Activated CD8-positive, alpha-beta memory T cell treated with anti-CD3 and anti-CD28 coated beads for 4 hours (primary cell): ENCODE measurements at places on chromosomes 3 and 15.

DNA sequence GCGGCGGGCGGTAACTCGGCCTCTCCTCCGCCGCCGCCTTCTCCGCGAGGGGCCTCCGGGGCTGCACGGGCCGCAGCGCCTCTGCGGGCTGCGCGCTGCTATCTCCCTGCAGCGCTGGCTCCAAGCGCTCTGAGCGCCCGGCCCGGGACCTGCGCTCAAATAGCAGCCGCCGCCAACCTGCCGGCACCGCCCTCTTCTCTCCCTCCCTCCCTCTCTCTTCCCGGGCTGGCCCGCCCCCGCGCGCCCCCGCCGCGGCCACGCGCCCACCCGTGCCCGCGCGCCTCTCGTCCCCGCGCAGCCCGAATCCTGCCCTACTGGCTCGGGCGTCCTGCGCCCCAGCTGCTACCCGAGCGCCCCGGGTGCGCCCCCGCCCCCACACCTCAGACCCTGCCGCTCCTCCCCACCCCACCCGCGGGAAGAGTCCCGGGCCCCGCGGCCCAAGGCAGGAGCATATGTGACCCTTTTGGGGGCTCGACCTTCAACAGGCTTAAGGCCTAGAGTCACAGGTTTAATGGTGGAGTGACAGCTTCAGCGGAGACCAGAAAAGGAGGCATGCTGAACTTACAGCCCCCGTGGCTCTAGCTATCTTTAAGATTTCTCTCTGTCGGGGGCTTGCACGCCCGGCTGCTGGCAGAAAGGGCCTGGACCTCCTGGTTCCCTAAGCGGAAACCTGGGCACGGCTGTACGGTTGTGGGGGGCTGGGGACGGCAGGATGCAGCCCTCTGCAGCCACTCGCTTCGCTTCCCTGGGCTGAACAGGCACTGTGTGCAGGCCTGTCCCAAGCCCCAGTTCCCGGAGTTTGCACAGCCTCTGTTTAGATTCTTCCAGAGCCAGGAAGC lies at the start of gene CACNA2D2:
TSS of gene CACNA2D2 (minus strand) at position 131 of the 839 bp plus-strand sequence. CDS start 211 bp downstream, outside the sequence.
- DNase-seq, result peak; percentile 36

DNA sequence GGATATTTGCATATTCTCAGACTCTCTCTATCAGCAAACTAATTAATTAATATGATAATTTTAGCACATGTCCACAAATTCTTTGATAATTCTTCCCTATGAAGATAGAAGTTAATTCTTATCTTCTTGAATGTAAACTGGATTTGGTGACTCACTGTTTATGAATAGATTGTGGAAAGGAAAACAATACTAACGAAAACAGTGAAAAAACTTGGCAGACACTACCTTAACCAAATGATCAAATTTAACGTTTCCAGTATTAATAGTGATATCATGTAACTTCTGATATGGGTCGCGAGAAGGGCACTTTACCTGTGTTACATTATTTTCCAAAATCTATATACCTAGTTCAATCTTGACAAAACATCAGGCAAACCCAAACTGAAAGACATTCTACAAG lies 401.0 kb downstream of the SI start:
- DNase-seq, result no peak

- DNase-seq, result no peak
Measured at GRCh38 chr3:171269542-171269941, 190.7 kb downstream of the TNIK start.

DNA sequence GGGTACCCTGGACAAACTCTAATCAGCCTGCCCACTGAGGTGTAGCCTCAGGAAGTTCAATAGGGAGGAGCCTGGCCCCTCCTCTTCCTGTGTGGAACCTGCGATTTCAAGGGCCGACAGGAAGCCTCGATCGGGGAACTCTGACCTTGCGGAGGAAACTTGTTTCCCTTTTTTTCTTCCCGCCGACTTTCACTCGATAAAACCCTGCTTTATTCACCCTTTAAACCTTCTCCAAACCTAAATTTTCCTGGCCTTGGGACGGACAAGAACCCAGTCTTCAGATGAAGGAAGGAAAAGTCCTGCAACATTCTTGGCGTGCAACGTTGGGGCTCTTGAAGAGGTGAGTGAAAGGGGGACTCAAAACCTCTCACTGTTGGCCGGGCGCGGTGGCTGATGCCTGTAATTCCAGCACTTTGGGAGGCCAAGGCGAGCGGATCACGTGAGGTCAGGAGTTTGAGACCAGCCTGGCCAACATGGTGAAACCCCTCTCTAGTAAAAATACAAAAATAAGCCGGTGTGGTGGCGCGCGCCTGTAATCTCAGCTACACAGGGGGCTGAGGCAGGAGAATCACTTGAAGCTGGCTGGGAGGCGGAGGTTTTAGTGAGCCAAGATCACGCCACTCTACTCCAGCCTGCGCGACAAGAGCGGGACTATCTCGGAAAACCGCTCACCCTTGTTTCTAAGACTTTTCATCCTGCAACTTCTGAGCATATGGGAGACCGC lies 208.2 kb downstream of the ZNF385D start:
- DNase-seq, result no peak

DNA sequence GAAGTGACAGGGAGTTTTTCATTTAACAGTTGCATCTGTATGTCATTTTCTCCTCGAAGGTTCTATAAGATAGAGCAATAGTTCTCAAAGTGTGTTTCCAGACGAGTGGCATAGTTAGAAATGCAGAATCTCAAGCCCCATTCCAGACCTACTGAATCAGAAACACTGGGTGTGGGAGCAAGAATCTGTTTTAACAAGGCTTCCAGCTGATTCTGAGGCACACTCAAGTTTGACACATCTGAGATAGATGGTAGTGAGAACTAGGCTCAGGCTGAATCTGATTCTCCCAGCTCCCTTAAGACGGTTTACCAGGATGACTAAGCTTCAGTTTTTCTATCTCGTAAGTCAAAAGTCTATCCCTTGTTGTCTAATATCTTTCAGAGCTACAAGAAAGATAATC lies 159.8 kb upstream of the NUDT16 start:
- DNase-seq, result no peak

- no peak for DNase-seq
Measured at GRCh38 chr3:47024932-47025331, 45.5 kb downstream of the NBEAL2 start.

DNA sequence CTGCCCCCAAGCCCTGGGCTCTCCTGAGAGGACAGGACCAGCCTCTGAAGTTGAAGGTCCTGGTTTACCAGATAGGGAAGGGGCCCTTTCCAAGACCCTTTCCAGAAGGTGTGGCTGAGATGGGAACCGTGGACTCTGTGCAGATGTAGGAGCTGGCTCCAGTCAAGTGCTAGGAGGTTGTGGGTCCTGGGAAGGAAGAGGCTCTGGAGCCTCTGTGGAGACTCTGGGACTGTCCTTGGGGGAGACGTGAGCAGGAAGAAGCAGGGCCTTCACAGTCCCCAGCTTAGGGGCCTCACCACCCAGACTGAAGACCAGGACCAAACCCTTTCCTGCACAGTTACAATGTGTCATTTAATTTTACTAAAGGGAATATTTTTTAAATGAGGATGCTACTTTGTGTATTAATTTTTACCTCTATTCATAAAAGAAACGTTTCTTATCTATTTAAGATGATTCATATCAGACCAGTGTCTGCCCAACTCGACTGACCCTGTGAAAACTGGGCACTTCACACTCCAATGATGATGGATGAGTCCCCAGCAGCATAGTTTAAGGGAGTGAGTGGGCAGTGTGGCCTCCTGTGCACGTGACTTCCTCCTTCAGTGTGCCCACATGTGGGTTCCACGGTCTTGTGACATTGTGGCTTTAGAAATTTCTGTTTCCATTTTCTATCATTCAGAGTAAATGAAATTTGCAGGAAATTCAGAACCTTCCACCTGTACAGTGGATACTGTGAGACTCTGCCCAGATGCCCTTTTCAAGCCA lies 10.9 kb downstream of the CCR5AS start:
- no peak for DNase-seq

DNA sequence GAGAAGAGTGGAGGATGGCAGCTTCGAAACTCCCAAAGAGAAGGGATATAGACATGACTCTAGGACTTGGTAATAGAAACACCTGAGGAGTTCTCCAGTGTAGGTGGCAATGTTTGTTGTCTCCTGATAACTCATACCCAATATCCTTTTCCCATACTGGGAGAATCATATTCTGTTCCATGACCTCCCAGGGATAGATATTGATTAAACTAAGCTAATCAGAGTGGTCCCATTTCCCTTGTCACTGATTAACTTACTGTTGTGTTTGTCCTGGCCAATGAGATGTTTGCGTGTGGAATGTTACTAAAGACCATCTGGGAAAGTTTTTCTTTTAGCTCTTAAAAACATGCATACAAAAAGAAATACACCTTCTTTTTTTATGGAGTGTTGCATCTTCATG lies 85.6 kb downstream of the RPL22L1 start:
- no peak for DNase-seq

DNA sequence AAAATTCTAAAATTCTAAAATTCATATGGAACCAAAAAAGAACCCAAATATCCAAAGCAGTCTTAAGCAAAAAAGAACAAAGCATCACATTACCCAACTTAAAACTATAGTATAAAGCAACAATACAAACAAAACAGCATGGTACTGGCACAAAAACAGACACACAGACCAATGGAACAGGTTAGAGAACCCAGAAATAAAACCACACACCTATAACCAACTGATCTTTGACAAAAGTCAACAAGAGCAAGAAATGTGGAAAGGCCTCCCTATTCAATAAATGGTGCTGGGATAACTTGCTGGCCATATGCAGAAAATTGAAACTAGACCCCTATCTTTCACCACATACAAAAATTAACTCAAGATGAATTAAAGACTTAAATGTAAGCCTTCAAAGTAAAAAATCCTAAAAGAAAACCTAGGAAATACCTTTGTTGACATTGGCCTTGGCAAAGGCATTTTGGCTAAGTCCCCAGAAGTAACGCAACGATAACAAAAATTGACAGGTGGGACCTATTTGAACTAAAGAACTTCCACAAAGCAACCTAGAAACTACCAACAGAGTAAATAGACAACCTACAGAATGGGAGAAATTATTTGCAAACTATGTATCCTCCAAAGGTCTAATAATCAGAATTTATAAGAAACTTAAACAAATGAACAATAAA lies 56.9 kb downstream of the TTBK2 start:
- no peak for DNase-seq

- no peak for DNase-seq
Measured at GRCh38 chr3:63652066-63652725, at the start of gene SNTN. SNTN (plus strand) TSS chr3:63652675; CDS start chr3:63652688, 13 bp downstream.

GRCh38 chr3:117439812-117440211 lies 730.2 kb downstream of the TUSC7 start:
- no peak for DNase-seq

GRCh38 chr3:121505256-121505655 lies 40.5 kb downstream of the POLQ start:
- no peak for DNase-seq

GRCh38 chr3:8595252-8595651 lies 49.3 kb downstream of the SSUH2 start:
- DNase-seq, result no peak

GRCh38 chr15:68389041-68389930 lies 42.7 kb downstream of the ITGA11 start:
- DNase-seq, result no peak

GRCh38 chr3:127141921-127142730 lies 50.8 kb upstream of the PRR23E start:
- no peak for DNase-seq

DNA sequence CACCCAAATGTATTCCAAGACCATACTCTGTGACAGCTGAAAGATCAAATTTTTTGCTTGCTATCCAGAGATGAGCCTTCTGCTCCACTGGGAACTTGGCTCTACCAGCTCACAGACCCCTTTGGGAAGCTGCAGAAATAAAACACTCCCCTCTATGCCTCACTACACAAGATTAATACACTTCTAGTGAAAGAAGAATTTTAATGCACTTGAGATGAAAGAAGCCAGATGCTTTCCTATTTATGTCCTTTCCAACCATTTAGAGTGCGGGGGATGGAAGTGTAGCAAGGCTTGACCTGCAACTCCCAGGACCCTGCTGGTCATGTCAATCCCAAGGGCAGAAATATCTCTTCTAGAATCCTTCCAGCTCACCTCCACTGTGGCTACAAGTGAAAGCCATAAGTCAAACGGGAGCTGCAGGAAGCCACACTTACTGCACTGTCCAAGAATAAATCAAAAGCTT lies 34.7 kb downstream of the ANXA2 start:
- DNase-seq, result no peak

- DNase-seq, result no peak
Measured at GRCh38 chr3:59401924-59402323, 352.1 kb upstream of the CFAP20DC start.

DNA sequence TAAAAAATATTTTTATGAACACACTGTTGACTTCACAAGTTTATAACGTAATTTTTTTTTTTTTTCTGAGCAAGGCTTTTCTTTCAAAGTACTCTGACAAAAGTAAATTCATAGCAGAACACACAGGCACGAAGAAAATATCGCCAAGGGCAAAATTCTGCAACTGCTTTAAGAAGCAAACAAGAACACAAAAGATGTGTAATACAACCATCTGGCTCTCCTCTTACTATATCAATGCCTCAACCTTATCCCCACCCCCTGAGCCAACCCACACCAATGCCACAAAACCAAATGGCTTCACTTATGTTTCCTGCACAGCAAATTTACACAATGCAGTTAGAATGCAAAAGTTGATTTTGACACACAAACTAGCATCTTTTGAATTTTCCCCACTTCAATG lies 274.2 kb downstream of the FOXP1 start:
- peak; percentile 31 for DNase-seq

GRCh38 chr15:88888719-88889118 lies 6.6 kb downstream of the HAPLN3 start:
- DNase-seq, result no peak

DNA sequence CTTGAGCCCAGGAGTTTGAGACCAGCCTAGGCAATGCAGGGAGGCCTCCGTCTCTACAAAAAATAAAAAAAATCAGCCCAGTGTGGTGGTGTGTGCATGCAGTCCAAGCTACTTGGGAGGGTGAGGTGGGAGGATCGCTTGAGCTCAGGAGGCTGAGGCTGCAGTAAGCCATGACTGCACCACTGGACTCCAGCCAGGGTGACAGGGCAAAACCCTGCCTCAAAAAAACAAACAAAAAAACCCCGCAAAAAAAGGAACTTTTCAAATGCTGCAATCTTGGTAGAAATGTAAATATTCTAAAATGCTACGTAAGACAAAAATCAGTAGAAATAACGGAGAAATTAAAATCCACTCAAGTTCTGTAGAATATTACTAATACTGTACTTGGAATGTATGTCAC lies 108.1 kb upstream of the MELTF start:
- no peak for DNase-seq

DNA sequence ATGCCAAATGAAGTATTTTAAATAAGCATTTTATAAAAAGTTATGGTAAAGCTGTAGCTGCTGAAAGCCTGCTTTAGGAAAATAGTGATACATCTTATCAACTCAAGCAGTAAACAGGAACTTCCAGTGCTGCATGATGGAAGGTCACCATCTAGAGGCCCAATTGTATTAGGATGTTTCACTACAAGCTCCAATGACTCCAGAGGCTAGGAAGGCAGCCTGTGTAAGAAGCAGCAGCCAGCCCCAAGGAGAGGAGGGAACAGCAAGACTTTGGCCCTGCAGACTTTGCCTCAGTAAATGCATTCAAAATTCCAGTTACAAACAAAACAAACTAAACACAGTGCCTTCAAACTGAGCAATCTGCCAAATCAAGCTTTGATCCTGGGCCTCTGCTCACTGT lies 32.1 kb downstream of the ILDR1 start:
- DNase-seq, result no peak

GRCh38 chr3:157251685-157252084 lies 91.7 kb upstream of the CCNL1 start:
- no peak for DNase-seq
